ENCODE measurements at places on chromosomes 13 and 19.

GRCh38 chr13:66353664-66354063, 876.5 kb downstream of the PCDH9 start:
- no peak for DNase-seq

DNA sequence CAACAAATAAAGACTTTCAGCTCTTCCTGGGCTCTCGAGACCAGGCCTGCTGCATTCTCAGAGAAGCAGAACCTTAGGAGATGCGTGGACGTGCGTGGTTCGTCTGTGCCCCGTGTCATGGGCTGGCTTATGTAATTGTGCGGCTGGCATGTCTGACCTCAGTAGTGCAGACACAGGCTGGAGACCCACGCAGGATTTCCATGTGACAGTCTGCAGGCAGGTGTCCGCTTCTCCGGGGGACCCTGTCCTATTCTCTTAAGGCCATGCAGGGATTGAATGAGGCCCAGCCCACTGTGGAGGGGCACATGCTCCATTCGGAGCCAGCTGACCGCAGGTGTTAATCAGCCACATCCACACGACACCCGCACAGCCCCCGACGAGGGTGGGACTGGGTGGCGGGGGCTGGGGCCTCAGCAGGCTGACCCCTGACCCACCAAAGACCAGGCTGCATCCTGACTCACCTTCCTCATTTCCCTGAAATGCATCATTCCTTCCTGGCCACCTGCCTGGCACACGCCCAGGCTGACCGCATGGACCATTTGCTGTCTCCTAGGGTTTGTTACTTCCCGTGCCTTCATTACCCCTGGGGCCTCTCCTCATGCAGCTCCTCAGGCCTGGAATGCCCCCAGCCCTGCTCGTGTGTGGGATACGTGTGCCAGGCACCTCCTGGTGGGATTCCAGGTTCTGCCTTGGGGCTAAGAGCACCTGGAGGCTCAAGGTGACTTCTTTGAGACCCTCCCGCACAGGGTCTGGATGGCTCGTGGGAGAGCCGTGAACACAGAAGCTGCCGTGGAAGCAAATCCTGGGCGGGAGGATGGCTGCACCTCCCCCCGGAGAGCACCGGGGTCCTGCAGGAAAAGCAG, 10.7 kb upstream of the MCF2L start:
- no peak for DNase-seq

DNA sequence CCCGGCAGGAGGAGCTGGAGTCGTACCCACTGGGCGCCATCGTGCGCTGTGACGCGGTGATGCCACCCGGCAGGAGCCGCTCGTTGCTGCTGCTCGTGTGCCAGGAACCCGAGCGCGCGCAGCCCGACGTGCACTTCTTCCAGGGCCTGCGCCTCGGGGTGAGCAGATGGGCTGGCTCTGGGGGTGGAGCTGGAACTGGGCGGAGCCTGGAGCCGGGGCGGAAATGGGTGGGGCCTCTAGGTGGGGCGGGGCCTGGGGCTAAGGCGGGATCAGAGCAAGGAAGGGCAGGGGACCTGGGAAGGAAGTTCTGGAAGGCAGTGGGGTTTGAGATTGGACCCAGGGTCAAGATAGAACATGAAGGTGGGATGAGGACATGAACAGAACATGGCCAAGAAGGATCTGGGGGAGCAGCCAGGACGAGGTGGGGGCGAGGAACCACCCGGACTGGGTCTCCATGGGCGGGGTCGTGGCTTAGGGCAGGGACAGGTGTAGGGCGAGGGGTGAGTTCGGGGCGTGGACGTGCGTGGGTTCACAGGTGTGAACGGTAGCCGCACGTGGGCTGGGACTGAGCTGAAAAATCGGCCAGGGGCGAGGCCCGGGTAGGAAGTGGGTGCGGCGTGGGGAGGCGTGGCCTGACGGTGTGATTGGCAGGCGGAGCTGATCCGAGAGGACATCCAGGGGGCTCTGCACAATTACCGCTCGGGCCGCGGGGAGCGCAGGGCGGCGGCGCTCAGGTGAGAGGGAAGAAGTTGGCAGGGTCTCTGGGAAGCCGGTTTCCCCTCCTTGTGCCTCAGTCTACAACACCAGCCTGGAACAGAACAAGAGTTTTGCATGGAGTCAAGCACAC, 4.7 kb downstream of the EPS8L1 start:
- no peak for DNase-seq

DNA sequence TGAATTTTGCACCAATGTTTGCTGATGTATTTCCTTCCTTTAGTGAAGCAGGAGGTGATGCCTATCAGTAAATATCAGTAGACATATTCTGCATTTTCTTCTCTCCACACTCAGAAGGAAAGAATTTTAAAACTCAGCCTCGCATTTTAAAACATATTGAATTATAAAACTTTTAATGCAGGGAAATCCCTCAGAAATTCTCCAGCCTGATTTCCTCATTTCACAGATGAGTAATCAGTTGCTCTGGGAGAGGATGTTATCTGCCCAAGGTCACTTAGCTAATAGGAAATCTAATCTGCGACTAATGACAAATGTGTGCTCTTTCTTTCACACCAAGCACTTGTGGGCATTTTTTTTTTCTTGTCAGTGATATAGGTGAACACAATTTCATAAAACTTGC, 320.6 kb downstream of the ITGBL1 start:
- no peak for DNase-seq

- DNase-seq: no peak
These were observed 17.8 kb upstream of the ADGRE5 start for GRCh38 chr19:14363183-14364097.

DNA sequence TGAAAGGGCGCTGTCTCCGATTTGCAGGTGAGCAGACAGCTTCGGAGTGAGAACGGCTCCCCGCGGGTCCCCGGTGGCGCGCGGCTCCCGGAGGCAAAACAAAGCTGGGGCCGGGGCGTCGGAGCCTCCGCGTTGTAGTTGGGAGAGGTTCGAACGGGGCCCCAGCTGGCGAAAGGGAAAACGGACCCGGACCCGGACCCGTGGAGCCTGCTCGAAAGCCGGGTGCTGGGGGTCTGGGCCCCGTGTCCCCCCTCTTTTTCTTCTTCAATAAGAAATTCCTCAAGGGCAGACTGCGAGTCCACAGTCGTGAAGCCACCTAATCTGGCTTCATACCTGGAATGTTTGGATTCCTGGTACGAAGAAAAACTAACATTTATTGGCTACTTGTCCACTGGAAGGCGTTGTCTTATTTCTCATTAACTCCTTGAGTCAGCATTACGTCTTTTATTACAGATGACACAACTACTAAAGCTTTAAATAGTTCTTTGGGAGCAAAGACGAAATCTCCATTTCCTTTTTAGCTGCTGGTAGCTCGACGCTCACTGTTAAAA, 632 bp upstream of the MTIF3 start:
- no peak for DNase-seq

GRCh38 chr19:53511933-53512374, 26.0 kb upstream of the ZNF331 start:
- DNase-seq: no peak

DNA sequence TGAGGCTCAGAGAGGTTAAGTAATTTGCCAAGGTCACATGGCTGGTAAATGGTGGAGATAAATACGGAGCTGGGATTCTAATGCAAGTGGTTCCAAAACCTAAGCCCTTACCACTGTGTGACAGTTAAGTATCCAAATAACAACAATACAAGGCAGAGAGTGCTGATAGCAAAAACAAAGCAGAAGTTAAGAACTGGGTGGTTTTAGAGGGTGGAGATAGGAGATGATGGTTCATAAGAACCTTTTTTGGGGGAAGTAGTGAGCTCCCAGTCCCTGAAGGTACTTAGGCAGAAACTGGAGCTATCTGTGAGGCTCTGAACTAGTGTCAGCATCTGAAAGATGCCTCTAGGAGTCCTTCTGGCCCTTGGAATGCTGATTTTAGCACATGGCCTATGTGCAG, 56.2 kb upstream of the UBE2L5 start:
- DNase-seq: no peak

DNA sequence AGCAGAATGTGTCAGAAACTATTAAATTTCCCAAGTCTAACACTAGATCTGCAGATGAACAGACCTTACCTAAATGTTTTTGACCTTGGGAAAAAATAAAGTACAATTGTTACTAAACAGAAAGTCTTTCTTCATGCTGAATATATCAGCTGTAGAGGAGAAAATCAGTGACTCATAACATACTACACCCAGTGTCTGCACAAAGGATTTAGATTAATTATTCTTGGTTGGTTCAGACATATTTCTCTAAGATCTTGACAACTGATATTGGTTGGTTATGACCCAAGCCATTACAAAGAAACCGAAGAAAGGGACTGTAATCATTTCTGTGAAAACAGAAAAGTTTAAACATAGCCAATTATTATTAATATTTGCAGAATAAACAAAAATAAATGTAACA, 225.1 kb downstream of the HS6ST3 start:
- DNase-seq: no peak

GRCh38 chr19:30696514-30696913, 324.3 kb downstream of the ZNF536 start:
- no peak for DNase-seq

GRCh38 chr13:64553411-64554129, 2676.6 kb downstream of the PCDH9 start:
- no peak for DNase-seq

DNA sequence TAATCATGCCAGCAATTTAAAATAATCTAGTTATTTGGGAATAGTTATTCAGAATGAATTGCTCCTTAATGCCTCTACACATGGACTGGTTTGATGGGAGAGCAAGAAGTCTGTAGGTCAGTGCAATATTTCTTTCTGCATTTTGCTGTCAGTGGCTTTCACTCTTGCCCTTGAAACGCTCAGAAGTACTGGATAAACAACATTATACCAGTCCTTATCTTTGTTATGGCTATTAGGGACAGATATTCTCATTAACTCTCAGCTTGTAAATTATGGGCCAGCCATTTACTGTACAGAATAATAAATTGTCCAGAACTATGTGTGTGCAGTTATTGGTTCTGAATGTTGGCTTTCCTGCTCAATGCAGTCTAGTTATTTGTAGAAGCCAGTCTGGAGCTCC, 224.4 kb downstream of the OXGR1 start:
- no peak for DNase-seq

DNA sequence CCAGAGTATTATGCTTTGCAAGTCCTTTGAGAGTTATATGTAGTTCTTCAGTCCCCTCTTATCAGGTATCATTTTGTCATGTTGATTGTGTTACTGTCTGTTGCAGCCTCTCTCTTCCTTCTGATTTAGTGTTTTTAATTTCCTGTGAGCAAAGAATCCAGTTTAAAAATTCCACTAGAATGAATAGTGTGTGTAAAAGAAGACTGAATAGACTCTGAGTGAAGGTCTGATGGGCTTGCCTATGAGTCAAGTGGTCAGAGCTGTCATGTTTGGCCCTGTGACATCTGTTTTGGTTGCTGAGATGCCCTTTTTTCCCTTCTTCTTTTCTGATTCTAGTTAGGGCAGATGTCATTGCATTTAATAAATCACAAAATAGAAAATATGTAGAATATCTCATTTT, 23.3 kb upstream of the KCTD4 start:
- no peak for DNase-seq

- DNase-seq: no peak
These were observed 157.0 kb downstream of the KDM4B start for GRCh38 chr19:5125797-5126497.

GRCh38 chr19:36010402-36010801, 1.8 kb upstream of the SYNE4 start:
- no peak for DNase-seq

DNA sequence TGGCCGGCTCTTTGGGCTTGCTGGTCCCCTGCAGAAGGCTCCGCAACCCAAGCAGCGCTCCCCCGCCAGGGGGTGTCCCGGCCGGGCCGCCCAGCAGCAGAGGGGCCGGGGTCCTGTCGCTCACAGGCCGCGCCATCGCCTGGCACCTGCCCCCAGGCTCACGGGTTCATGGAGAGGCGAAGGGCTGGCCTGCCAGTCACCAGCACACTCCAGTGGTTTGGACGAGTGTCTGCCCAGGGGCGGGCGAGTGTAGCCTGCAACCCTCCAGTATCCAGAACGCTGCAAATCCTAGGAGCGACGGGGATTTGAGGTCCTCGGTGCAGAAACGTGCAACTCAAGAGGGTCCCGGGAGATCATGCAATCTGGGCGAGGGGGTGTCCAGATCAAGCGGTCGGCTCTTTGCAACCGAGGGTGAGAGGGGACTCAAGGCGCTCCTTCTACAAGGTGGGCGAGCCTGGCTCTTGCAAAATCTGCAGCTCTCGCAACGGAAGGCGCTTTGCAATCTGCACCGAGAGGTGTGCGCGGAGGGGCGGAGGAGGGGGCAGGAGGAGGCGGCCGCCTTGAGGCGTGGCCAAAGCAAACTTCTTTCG, at the start of gene DBP:
TSS of gene DBP (minus strand) at position 521 of the 590 bp plus-strand sequence. CDS start at position 136, 385 bp downstream.
- no peak for DNase-seq

GRCh38 chr13:24737042-24737441, 26.9 kb upstream of the RNF17 start:
- no peak for DNase-seq

DNA sequence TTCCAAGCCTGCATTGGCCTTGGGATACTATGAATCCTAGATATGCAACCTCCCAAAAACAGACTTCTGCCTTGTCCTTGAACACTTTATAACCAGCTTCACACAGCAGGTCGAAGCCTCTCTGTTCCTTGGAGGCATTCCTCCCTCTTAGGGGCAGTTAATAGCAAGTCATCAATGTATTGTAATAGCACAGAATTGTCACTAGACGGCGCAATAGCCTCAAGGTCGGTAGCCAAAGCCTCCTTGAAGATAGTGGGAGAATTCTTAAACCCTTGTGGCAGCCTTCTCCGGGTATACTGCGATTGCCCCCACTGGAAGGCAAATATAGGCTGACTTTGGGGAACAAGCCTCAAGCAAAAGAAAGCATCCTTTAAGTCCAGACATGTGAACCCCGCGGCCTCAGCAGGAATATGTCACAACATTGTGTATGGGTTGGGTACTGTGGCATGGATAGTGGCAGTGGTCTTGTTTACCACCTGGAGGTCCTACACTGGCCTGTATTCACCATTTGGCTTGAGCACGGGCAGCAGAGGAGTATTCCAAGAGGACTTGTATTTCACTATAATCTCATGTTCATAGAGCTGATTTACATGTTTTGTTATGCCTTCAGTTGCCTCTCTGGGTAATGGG, 61.1 kb downstream of the ZNF431 start:
- DNase-seq: no peak

DNA sequence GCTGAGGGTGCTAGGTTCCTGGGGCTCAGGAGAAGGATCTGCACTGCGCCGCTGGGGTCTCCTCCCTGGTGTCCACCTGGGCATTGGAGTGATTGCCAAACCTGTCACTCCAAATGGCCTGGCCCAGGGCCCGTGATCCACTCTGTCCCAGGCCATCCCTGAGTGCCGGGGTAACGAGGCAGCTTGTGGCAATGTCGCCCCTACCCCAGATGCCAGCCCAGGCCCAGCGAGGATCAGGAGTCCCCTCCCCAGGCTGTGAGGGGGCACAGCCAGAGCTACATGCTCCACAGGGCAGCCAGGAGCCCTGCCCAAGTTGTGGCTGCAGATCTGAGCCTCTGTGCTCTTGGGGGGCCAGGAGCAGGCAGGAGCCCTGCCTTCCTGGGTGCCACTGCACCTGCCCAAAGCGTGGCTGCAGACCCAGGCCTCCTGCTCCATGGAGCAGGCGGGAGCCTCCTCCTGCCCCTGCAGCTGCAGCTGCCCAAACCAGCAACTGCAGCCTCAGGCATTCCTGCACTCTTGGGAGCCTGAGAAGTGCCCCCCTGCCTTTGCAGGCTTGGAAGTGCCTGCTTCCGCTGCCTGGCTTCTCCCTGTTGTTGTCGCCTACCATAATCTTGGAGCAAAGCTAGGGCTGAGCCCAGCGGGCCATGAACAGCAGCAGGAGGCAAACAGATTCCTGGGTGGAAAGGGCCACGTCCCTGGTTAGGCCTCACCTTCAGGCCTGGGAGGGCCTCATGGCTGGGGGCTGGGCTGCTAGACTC, 4.6 kb downstream of the IGFL4 start:
- no peak for DNase-seq
